Brain (organoid and tissue), 16 donors: ENCODE measurements at places on chromosomes 3 and 15.

- DNase-seq = no peak
Observed at GRCh38 chr15:75918135-75918534, 14.5 kb downstream of the FBXO22 start.

DNA sequence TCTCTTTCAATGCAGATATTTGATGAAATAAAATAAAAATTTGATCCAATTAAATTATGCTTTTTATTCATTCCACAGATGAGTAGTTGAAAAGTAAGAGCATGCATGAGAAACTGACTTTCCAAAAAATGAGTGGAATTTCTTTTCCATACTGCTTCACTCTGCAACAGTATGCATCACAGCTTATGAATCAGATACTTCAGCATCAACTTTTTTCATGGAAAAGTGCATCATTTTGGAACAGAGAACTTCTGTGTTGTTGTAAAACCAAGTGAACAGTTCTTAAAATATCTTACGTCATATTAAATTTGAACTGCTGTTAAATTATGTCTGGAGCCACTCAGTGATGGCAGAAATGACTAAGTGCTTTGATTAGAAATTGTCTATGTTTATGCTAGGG lies 16.7 kb upstream of the SLC7A14 start:
- DNase-seq = no peak

DNA sequence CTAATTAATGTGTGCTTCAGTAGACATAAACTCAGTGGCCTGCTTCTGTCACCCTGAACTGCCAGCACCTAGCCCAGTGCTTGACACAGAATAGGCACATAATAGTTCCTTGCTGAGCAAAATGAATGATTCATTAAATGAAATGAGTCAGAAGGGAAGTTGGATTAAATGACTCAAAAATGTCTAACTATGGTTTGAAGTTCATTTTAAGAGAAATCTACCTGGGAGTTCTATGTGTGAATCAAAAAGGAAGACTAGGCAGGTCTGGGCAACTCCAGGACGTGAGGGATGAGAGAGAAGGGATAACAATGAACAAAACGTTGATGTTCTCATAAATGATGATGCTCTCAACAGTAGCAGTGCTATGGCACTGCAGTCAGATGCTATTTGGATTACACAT lies 175.0 kb downstream of the CFAP20DC start:
- DNase-seq = no peak

DNA sequence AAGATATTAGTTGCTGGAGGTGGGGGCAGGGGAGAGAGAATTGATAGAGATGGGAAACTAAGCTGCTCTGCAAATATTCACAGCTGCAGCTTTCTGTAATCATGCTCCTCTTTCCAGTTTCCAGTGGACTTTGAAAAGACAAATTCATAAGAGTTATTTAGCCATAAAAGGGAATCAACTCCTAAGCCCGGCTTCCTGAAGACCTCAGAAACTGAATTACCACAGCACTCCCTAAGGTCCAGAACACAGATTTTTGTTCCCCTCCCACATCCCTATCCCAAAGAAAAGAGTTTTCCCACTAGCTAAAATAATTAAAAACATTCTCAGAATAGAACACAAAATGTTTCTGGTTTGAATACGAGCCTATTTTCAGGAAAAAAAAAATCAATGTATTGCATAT lies 871.8 kb upstream of the NR2F2 start:
- no peak for DNase-seq

DNA sequence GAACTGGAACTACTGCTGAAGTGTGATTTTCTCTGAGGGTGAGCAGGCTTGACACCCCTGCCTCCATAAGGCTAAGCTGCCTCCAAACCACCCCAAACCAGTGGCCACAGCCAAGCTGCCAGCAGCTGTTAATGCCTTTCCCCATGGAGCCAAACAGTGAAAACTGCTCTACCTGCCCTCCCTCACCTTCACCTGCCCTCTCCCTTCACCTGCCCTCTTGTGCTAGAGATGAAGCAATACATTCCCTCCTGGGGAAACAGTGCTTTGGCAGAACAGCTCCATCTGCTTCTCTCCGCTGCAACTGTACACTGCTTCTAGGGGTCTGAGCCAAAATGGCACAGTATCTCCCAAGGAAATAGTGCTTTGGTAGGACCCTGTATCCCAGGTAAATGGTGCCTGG lies 374.1 kb downstream of the FHIT start:
- no peak for DNase-seq

DNA sequence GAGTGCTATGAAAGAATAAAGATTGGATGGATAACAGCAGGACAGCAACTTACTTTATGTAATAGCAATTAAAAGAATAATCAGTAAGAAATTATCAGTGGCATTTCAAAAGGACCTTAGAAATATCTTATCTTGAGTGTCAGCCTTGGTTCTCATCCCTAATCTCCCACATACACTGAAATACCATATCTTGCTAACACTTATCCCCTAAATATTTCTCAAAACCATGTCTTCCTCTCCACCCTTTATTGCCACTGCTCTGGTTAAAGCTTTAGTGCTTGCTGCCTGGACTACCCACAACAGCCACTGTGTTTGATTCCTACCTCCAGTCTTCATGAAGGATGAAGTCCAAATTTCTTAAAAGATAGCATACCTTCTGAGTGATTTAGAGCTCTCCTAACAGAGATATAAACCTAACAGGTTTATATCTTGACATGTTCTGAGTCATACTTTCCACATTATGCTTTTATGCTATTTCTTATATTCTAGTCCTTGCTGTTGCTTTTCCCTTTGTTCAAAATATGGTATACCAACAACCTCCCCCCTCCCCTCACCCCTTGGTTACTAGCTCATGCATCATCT lies 202.8 kb downstream of the RSRC1 start:
- DNase-seq = no peak

DNA sequence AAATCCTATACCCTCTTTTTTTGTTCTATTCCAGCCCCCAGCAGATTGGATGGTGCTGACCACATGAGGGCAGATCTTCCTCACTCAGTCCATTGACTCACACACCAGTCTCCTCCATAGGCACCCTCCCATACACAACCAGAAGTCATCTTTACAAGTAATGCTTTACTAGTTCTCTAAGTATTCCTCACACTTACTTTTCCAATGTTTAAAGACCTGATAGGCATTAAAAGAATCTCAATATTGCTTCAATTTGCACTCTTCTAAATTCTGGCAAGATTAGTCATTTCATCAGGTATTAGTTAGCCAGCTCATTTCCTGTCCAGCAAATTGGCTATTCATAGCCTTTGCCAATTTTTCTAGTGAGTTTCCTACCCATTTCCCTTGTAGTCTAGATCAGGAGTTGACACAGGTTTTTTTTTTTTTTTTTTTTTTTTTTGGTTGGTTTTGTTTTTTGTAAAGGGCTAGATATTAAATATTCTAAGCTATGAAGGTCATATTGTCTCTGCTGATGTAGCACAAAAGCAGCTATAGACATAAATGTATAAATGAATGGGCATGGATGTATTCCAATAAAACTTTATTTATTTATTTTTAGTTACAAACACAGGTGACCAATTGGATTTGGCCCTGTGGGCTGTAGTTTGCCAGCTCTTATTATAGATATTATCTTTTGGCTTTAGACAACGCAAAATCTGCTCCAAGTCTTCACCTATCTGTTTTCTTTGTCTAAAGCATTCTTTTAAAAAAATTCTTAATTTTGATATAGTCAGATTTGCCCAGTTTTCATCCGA lies 76.1 kb downstream of the ABHD5 start:
- DNase-seq = no peak

DNA sequence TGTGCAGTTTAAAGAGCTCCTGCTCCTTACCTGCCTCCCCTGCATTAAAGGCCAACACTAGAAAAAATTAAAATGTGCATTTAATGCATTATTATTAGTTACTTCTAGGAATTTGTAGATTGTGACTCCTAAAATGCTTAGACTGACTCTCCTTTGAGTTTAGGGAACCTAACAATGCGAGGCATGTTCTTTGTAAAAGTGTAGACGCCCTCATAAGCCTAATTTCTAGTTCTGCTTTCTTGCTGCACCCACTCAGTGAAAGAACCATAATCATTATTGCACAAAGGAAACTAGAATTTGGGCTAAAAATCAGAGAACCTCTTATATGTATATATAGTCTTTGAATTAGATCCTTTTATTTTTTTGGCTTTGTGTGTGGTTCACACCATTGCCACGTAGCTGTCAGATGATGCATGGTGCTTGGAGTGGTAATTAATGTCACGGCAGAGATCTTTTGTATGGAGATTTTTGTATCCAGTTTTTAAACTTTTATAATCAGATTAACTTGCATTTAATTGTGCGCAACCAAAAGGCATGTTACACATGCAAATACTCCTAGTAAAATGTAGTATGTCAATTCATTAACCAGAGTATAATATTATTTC lies 710 bp downstream of the ABHD10 start:
- DNase-seq = peak; percentile 69

GRCh38 chr3:9168241-9168741 lies 81.2 kb downstream of the SRGAP3 start:
- peak; percentile 60 for DNase-seq

DNA sequence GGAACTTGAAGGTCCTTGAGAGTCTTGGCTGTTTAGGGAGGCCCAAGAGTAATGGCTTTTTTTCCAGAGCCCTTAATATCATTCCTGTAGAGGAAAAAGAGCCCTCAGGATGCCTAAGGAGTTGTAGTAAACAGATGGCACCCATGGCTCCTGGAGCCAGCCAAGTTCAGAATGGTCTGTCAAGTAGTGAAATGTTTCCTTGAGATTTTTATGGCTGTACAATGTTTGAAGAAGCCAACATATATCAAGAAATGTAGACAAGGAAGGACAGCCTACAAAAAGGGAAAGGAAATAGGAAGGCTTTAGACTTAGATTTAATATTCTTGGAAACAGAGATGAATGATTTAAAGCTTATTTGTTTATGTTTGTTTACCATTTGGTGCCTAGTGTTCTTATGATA lies 334.8 kb downstream of the SATB1 start:
- no peak for DNase-seq

GRCh38 chr15:69994429-69995205 lies 103.1 kb downstream of the TLE3 start:
- no peak for DNase-seq

DNA sequence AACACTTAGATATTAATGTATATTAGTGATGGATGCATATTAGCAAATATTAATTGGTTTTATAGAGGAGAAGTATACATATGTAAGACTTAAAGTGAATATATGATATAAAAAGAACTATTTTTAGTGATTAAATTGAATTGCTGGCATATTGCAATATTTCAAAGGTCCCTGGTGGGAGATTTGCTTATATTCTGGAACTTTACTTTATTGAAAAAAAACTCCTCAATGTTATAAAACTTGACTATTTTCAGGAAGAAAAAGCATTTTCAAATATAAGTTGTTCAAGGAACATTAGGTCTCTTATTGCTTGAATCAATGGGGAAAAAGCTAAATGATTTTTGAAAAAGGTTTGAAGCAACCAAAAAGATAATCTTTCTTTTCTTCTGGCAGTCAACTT lies 21.4 kb upstream of the OTOL1 start:
- no peak for DNase-seq

- DNase-seq = no peak
Observed at GRCh38 chr3:127839099-127839498, 16.8 kb upstream of the MGLL start.

DNA sequence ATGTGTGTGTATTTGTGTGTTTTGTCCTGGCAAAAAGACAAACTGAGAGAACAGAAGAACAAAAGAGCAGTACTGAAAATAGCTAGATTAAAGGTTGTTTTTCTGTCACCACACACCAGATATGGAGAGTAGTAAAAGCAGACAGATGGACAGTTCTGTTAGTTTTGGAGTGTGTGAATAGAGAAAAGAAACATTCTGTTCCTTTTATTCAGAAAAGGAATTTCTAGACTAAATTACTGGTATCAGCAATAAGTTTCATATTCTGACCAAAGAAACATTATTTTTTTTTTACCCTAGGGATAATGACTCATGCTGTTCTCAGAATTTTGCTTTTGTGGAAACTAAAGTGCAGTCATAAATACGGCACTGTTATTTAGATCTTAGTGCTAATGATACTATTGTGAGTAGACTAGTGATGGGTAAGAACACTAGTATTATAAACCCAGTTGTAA lies 32.9 kb downstream of the PIK3CA start:
- DNase-seq = peak; percentile 68

DNA sequence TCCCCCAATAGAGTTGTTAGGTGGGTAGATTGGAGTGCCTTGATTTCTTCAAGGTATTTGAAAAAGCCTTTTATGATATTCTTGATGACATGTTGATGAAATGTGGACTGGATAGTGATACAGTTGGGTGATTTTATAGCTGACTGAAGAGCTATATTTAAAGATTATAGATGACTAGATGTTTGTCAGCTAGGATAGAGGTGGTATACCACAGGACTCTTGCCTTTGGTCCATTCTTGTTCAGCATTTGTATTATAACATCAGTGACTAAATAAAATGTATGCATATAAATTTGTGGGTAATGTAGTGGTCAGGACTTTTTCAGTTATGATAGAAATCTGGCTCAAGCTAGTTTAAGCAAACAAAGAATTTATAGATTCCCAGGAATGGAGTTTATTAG lies 143.9 kb downstream of the ZNF609 start:
- no peak for DNase-seq

DNA sequence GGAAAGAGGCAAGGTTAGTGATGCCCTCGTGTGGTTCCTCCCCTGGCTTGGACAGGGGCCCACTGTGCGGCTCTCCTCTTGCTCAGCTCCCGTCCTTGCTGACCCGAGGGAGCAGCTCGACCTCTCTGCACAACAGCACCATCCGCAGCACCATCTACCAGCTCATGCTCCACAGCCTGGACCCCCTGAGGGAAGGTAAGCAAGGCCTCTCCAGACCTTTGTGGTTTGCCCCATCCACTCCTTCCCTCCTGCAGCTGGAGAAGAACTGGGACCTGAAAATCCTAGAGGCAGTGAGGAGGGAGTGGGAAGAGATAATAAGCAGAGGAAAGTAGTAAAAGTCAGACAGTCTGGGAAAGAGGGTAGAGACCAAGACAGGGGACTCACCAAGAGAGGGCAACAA lies 17.8 kb downstream of the SLC24A1 start:
- no peak for DNase-seq

DNA sequence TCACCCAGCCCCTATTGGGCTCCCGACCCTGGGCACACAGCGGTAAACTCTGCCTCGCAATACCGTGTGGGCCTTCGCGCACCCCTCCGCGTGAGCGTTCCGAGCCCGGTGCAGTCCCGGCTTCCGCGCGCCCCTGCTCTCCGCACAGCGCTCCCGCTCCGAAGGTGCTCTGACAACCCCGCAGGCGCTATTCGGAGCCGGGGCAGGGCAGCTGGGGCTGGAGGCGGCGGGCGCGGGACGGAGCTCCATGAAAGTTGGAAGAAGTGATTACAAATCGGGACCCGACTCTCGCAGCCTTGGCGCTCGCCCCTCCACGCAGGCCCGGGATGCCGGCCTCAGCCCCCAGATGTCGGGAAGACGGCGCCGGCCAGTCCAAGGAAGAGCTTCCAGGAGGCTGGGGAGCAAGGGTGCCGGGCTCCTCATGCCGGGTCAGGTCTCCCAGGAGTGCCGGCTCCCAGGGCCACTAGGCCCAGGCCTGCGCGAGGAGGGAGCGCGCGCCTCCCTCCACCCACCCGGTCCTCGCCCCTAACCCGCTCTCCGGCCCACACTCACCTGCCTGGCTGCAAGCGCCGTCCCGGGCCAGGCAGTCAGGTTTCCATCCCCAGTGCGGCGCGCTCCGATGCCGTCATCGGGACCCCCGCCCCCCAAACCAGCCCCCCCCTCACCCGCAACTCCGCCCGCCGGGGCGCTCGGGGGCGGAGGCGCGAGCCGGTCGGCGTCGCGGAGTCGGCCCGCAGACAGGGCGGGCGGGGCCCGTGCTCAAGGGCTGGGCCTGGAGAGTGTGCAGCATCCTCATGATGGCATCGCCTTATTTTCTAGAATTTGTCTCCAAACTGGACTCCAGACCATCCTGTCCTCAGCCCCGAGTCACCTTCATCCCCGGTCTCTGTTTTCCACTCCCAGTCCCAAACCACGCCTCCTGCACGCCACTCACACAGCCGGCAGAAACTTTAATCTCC lies at the start of gene KIF7:
TSS of gene KIF7 (minus strand) at position 621 of the 959 bp plus-strand sequence. CDS start 2,537 bp downstream, outside the sequence.
- DNase-seq = peak; percentile 72

GRCh38 chr3:138774529-138775253 lies 60.0 kb downstream of the PIK3CB start:
- peak; percentile 98 for DNase-seq
